Stimulated activated CD8-positive, alpha-beta memory T cell treated with anti-CD3 and anti-CD28 coated beads, Interleukin-7, amount 100 ng/mL, for 1 hour (primary cell): ENCODE measurements at places on chromosomes 6 and 20.

DNA sequence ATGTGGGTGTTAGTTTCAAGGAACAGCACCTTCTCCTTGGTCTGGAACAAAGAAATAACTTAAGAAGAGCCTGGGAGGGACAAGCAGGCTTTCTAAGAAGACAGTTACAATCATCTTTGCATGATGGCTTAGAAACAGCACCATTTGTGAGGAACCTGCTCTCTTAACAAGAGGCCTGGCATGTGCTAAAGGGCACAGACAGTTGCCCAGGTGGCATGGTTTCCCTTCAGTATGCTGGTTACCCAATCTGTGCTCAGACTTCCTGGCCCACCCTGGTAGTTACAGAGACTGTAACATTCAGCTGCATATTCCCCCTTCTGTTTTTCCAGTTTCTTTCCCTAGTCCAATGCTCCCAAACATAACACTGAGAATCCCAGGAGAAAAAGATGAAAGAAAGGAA lies 84.0 kb downstream of the CHD6 start:
- no peak for DNase-seq

DNA sequence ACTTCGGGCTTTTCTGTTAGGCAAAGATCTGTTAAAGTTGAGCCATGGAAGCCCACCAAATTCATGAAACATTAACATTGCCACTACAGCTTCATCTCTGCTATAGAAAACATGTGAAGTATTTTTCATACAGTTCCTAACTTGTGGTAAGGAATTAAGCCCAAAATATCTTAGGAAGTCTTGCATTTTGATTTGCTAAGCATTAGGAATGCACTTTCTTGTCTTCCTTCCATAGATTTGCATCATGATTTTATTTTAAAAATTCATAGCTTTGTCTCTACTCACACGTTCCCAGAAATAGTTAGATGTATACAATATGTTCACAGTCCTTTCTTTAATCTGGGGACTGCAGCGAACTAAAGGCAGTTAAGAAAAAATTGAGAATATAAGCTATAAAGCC lies 325.6 kb downstream of the CENPW start:
- no peak for DNase-seq

- DNase-seq = no peak
Observed at GRCh38 chr6:35343092-35343834, 905 bp downstream of the PPARD start.

DNA sequence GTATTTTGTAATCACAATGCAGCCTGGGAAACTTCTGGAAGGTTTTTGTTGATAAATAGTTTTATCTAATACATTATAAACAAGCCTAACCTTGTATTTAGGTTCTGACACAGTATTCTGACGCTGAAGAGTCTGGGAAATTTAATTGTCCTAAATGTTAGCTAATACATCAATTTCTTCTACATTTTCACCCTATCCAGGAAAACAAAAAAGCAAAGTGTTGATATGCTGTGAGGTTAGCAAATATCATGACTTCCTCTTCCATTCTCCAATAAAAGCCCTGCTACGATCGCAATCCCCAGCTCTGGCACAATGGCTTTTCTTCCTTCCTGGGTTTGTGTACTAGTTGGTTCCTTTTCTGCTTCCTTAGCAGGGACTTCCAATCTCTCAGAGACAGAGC lies at the start of gene C6orf58:
Gene C6orf58 (plus strand): TSS at position 301 of the 400 bp plus-strand sequence. CDS start 12 bp downstream, at position 313.
- DNase-seq = no peak

- no peak for DNase-seq
Observed at GRCh38 chr20:38345643-38346042, 639 bp upstream of the LBP start.

GRCh38 chr6:70110126-70111022 lies 192.5 kb downstream of the COL9A1 start:
- DNase-seq = no peak

GRCh38 chr20:23242104-23242503 lies 108.5 kb upstream of the NXT1 start:
- no peak for DNase-seq

DNA sequence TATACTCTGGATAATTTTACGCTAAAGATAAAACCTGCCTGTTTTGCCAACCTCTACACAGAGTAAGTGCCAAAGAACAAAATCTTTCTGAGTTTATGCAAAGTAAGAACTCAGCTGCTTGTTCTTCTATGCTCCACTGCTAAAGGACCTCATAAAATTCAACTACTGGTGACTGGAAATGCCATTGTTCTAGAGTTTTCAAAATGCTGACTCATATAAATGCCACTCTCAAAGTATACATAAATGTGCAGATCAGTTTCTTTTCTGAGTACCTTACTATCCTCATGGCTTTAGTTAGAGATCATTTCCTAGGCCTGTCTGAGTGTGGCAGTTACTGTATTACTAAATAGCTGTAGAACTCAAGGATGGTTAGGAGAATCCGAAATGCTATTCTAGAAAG lies 45.6 kb downstream of the LYRM4 start:
- no peak for DNase-seq

GRCh38 chr6:72290620-72291019 lies 331.2 kb upstream of the KCNQ5 start:
- no peak for DNase-seq

GRCh38 chr6:131212024-131212423 lies 76.8 kb downstream of the AKAP7 start:
- no peak for DNase-seq

DNA sequence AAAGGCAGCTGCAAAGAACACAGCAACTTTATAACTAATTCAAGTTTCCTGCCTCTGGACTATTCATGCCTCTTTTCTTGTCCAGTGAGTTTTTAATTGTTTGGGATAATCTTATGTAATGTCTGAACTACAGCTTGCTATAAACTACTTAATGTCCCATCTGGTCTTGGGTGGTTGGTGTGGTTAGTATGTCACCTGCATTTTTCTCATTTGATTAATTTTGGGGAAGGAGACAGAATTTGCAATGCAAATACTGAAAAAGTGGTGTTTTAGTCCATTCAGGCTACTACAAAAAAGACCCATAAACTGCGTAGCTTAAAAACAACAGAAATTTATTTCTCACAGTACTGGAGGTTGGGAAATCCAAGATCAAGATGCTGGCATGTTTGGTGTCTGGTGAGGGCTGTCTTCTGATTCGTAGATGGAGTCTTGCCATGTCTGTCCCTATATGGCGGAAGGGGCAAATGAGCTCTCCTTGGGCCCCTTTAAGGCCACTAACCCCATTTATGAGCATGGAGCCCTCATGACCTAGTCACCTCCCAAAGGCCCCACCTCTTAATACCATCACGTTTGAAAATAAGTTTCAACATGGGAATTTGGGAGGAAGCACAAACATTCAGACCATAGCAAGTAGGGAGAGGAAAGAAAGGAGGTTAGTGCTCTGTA lies 22.4 kb downstream of the RNF8 start:
- no peak for DNase-seq

GRCh38 chr20:61599541-61599992 lies 347.5 kb downstream of the CDH4 start:
- no peak for DNase-seq

DNA sequence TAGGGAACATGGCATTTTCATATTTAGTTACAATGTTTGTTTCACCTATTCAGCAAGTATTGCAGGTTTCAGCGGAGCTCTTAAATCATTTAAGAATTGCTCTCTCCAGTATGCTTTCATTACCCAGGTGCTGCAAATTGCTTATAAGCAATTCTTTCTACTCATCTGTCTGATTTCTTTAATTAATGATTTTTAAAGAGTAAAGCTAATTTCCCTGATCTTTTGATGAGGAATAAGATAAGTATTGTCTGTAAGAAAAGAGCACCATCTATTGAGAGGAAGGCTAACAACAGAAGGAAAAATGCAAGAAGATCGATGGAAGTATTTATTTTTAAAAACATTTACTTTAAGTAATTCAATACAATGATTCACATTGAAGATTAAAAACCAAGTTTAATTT lies 2.0 kb downstream of the OPRM1 start:
- no peak for DNase-seq

- DNase-seq = no peak
Observed at GRCh38 chr6:64238071-64238470, 602.5 kb downstream of the PHF3 start.

GRCh38 chr6:97901531-97901930 lies 618.5 kb upstream of the MMS22L start:
- no peak for DNase-seq

DNA sequence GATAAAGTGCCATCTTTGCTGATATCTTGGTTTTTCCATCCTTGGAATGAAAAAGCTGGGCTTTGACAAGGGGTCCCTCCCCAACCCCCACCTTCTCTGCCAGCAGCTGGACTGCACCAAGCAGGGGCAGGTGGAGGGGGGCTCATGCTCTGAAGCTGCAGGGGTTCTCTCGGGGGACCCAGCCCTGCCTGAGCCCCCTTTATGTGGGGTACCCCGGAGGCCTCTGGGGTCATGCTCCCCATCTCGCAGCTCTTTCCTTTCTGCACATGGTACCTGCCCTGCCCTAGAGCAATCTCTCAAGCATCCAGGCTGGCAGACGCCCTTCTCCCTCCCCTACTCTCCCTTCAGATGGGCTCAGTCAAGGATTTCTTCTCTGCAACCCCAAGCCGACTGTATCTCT lies 146.7 kb upstream of the PTPN1 start:
- no peak for DNase-seq

DNA sequence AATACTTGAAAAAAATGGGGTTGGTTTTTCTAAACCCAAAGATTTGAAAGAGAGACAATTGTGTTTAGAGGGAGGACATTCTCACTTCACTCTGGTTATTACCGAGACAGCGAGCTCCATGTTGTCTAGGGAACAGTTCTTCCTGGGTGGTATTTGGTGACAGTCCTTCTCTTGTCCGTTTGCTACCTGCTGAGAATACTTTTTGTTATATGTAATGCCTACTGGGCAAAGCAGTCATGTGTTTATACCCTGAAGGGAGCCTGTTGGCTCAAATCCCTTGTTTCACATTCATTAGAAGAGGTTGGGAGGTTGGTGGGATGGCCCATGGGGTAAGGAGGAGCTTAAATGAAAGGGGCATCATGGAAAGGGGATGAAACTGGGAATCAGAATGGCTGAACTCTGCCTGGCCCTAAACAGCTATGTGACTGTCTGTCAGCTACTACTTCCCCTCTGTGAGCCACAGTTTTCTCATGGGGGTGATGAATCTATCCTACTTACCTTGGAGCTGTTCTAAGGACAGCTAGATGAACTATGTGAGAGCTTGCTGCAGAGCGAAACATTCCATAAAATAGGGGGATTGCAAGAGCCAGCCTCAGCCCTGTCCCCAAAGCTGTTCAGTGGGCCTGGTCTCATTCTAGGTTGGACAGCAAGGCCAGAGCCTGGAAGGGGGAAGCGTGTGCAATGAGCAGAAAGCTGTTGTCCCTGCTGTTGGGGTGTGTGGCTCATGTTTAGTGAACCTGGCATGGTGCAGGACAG lies 43.5 kb downstream of the FNDC1 start:
- DNase-seq = no peak

DNA sequence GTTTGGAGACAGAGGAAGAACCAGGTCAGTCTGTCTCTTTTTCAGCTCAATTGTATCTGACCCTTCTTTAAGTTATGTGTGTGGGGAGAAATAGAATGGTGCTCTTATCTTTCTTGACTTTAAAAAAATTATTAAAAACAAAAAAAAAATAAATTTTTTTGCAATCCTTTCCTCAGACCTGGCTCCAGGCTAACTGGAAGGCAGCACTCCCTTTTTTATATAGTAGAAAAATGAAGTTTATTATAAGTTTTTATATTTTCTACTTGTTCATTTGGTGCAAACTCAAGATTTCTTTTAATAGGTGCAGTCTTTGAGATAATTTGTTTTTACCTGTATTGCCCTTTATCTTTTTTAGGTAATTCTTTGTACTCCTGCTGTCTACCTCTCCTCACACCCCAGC lies 129.6 kb downstream of the SULF2 start:
- no peak for DNase-seq

- peak; percentile 88 for DNase-seq
Observed at GRCh38 chr6:33299237-33299944, 649 bp upstream of the RGL2 start.

DNA sequence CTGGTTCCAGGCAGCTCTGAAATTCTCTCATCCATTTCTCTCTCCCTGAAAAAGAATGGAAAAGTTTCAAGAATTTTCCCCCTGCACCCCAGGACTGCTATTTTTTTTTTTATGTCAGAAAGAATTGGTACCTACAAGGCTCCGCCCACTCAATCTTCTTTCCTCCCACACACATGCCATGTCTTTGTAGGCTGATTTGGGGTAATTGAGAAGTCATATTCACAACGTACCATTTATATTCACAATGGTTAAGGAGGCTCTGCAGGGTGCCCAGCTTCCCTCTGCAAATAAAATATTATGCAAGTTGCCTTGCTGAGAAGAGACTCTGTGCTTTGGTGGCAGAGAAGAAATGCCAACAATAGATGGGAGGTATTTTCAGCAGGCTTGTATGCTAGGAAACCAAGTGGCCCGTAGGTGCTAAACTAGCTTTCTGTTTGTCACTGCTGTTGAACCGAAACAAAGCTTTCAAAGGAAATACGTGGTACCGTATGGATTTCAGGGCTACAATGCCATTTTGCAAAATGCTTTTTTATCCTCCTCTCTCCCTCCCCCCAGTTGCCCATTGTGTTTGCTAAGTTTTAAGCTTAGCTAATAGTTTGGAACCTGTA lies 150.0 kb downstream of the PHACTR1 start:
- DNase-seq = no peak

DNA sequence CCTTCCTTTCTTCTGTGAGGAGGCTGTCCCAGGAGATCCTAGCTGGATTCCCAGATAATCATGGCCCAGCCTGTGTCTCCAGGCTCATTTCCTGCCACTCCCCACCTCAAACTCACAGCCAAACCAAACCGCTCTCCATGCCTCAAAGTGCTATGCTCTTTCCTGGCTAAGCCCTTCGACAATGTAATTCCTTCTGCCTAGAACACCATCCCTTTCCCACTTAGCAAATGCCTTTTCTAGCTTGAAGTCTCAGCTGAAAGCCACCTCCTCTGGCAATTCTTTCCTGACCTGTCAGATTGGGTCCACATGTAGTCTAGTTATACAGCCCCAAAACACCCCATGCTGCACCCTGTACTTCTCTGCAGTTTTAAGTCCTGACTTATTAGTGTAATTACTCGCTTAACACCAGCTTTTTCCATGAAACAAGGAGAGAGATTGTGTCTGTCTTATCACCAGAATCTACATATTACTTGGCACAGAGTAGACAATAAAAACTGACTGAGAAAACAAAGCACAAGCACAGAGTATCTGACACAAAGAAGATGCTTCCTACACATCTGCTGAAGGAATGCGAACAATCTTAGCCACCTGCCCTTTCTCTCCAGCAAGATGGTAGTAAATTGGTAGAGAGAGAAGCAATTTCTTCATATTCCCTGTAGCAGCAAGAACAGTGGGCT lies 5.4 kb downstream of the TRIM26 start:
- no peak for DNase-seq

GRCh38 chr6:159935633-159936032 lies 33.2 kb upstream of the IGF2R start:
- DNase-seq = no peak

GRCh38 chr6:170314983-170315382 lies 8.4 kb downstream of the FAM120B start:
- DNase-seq = no peak

DNA sequence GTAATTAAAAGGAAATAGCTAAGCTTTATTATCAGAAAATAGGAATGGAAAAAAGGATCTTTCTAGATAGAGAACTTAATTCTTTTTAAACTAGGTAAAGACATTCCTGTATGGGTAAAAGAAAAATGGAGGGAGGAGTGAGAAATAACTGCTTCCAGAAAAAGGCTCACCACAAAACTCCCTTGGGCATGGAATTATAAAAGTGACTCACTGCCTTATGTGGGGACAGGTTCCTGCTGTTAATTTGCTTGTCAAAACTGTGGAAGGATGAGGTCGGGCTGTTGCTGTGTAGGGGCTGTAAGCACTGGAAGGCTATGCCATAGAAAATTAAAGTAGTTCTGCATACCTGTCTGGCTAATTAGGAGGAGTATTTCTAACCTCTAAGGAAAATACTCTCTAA lies 158.7 kb downstream of the UBE3D start:
- DNase-seq = no peak
